ENCODE measurements at places on chromosomes 11 and 22.

DNA sequence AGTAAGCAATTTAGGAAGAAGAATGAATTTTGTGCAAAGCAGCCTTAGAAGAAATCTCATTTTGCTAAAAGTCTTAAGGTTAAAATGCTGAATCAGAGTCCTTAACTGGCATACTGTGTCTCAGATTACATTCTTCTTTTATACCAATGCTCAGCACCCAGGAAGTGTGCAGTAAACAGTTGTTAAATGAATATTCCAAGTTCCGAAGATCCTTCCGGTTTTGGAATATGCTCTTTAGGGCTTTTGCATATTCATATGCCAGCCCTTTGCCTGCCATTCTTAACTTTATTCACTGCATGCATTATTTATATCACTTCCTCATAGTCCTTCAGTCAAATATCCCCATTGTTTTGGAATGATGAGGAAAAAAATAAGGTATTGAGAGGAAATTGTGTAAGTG, 242.0 kb downstream of the DDX10 start:
- ATAC-seq = peak; percentile 76

- ATAC-seq = no peak
Measured at GRCh38 chr11:92286709-92287108, 62.1 kb downstream of the FAT3 start.

DNA sequence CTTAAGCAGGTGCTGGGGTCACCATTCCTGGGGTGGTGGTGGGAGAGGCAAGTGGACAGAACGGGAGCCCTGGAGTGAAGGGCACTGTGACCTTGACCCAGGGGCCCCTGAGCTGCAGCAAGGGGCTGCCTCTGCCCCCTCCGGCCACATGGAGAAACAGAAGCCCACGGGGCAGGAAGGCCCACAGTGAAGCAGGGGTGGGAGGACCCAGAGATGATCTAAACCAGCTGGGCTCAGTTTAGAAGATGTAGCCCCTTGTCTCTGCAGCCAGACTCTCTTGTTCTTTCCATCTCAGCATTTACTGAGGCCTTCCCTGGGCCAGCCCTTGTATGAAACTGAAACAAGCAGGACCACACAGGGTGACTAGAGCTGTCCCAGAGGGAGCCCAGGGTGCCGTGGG, 30.5 kb downstream of the WNT11 start:
- ATAC-seq = no peak

GRCh38 chr11:47162426-47162825, 14.3 kb downstream of the ARFGAP2 start:
- no peak for ATAC-seq

- no peak for ATAC-seq
Measured at GRCh38 chr11:72242141-72242540, 1.8 kb downstream of the PHOX2A start.

DNA sequence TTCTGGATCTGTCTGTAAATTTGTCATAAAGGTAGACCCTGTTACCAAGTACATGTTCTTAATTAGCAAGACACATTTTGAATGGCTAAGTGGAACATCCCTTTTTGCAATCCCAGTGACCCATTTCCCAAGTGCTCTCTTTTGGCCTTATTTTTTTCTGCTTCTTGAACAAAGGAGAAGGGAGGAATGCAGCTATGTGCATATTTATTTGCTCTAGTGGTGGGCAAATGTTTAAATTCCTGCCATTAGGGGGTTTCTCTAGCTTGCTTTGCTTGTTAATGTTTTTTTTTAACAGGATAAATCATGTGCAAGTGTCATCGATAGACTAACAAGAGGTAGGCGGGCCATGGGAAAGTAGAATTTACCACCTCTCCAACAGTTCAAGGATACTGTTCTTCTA, 135.7 kb downstream of the COMMD9 start:
- no peak for ATAC-seq

DNA sequence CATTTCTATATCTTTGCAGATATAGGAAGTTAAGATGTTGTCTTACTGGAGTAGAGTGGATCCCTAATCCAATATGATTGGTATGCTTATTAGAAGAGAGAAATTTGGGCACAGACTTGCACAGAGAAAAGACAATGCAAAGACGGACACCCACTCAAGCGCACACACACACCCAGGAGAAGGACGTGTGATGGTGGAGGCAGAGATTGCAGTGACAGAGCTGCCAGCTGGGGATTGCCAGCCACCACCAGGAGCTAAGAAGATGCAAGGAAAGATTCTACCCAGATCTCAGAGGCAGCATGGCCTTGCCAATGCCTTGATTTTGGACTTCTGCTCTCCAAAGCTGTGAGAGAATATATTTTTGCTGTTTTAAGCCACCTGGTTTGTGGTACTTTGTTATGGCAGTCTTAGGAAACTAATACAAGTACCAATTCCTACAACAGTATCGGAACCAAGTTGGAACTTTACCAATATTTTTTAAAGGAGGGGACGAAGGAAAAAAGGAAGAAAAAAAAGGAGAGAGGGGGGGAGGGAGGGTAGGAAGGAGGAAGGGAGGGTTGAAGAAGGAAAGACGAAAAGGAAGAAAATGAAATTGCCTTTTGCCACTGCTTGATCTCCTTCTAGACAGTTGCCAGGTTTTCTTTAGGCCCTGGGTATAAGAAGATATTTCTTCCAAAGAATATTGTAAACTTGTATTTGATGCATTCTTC, 334.0 kb downstream of the BUD13 start:
- no peak for ATAC-seq

GRCh38 chr22:34161431-34162123, 241.3 kb upstream of the LARGE1 start:
- no peak for ATAC-seq

GRCh38 chr11:132858223-132858622, 674.1 kb downstream of the OPCML start:
- no peak for ATAC-seq

DNA sequence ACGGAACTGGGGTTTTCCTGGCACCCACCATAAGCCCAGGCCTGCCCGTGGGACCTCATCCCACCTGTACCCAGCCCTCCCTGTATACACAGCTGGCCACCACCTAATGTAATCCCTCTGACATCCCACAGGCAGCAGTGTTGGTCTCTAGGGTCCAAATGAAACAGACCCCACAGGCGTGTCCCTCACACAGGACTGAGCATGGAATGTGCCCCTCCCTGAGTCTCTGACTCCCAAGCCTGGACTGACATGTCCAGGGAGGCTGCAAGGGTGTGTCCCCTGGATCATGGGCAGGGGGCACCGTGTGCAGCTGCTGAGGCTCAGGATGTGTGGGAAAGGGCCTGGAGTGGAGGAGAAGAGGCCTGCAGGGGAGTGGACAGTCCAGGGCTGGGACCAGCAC, 50.6 kb upstream of the PPARA start:
- peak; percentile 0 for ATAC-seq

GRCh38 chr11:64120951-64121569, 44.9 kb downstream of the MACROD1 start:
- peak; percentile 93 for ATAC-seq

- ATAC-seq = no peak
Measured at GRCh38 chr11:64369440-64370421, 10.8 kb downstream of the RPS6KA4 start.

GRCh38 chr11:76591416-76591815, 79.1 kb downstream of the LRRC32 start:
- ATAC-seq = no peak

DNA sequence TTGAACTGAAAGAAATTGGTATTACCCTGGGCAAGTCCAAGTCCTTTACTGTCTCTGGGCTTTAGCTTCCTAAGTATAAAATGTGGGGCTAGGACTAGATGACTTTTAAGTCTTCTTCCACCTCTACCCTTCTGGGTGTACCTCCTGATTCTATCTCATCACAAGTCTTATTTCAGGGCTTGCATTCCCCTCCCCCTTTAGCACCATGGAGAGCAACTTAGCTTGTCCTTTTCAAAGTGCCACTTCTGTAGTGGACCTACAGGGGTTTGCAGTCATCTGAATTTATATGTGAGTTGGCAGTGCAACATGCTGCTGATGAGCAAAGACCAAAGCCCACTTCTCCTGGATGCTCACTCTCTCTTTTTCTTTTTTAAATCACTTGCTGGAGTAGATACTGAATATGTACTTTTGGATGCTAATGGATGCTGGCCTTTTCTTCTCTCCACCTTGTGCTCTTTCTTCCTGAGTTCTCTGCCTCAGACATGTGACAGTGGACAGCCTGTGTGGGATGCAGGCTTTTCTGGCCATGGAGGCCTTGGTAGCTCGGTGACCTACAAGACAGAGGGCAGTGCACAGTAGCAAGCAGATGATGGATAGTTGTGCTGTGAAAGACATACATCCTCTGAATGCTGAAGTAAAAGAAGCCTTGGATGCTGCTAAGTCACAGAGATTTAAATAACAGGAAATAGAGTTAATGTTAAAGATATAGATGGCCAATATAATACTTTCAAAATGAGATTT, 185.0 kb downstream of the NELL1 start:
- no peak for ATAC-seq

DNA sequence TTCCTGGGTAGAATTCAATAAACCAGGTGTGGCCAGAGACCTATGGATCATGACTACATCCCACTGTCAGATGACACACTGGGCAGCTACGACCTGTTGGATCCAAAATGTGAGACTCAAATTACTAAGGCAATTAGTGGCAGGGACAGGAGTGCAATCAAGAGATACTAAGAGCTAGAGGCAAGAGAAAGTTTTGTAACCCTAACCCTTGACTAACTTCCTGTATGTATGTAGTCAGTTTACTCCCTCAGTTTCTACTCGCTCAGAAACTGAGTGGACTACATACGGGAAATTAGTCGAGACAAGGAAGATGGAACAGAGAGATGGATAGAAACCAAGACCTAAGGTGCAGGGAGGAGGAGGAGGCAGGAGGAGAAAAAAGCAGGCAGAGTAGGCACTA, 2.7 kb downstream of the CYB5R2 start:
- no peak for ATAC-seq

GRCh38 chr11:61538636-61538961, 30.1 kb downstream of the LRRC10B start:
- ATAC-seq = no peak

- peak; percentile 88 for ATAC-seq
Measured at GRCh38 chr11:65366340-65366773, 11.8 kb downstream of the TIGD3 start.

GRCh38 chr11:10728789-10729472, 22.1 kb upstream of the CTR9 start:
- peak; percentile 56 for ATAC-seq

- no peak for ATAC-seq
Measured at GRCh38 chr22:35611891-35612576, 5.1 kb downstream of the MB start.

DNA sequence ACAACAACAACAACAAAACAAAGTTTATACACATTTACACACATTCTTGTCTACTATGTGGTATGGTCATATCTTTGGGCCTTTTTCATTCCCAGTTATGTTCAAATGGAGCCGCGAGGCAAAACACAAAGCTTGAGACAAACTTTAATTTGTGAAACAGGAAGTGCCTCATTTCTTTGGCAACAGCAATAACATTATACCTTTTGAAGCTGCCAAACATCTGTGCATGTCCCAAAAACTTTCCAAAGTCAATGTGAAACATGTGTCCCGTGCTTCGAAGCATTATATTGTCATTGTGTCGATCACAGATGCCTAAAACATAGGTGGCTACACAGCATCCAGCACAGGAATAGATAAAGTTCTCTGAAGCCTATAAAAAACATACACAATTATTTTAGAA, 25.0 kb upstream of the RPS13 start:
- ATAC-seq = no peak

DNA sequence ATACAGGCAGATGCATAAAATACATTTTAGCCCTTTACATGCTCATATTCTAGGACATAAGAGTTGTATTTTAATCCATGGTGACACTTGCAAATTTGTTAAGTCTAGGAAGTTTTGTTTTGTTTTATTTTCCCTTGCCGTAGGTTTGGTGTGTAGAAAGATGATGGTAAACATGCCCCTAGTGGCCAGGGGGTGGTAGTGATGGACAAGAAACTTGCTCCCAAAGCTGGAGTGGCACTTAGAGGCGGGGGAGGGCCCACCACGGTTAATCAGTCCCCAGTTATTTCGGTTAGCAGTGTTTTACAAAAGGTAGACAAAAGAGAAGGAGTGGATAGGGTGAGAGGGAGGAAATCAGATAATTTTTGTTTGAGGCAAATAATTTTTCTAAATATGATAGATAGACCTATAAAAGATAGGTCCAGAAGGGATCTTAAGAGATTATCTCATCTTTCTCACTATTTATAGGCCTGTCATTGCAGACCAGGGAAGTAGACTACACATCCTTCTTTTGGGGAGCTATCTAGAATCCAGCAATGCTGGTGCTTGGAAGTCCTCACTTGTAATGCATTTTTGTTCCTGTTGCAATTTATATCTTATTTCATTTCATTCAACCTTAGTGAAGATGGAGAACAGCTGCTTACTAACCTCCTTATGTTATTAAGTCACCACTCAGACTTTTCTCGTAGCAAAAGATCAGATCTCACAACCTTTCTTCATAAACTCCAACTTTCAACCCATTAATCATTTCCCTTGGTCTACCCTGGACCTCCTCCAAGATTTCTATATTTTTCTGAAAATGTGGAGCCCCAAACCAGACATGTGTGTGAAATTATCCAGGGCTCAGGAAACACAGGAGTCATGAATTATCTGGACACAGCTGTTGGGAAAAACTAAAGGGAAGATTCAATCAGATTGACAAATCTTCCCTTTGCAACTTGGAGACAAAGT, 5.9 kb upstream of the BDNF start:
- peak; percentile 63 for ATAC-seq

DNA sequence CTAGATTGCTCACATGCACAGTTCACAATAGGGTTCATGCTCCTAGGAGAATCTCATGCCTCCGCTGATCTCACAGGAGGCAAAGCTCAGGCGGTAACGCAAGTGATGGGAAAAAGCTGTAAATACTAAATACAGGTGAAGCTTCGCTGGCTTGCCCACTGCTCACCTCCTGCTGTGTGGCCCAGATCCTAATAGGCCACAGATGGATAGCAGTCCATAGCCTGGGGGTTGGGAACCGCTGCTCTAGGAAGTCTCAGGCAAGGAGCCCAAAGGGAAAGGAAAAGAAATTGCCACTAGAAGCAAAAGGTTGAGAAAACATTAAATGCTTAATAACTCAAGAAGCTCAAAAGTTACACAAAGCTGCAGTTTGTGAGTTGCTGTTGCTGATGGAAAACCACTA, 3.2 kb upstream of the TRPC6 start:
- no peak for ATAC-seq
